ENCODE measurements at places on chromosomes 13 and 19. TPM values are rescaled to one million over a fixed set of nuclear protein-coding genes. Genes with fewer than 3 reads are reported as not detected.

Gene FFAR2
- total RNA-seq, result 0.97 TPM

- no peak for DNase-seq
Observed at GRCh38 chr13:34003656-34004055, 185.7 kb downstream of the RFC3 start.

Gene PRR36
- total RNA-seq, result 0.13 TPM

Gene KIR2DL1
- not detected for total RNA-seq

- DNase-seq, result no peak
Observed at GRCh38 chr19:48348045-48348444, 15.7 kb downstream of the TMEM143 start.

DNA sequence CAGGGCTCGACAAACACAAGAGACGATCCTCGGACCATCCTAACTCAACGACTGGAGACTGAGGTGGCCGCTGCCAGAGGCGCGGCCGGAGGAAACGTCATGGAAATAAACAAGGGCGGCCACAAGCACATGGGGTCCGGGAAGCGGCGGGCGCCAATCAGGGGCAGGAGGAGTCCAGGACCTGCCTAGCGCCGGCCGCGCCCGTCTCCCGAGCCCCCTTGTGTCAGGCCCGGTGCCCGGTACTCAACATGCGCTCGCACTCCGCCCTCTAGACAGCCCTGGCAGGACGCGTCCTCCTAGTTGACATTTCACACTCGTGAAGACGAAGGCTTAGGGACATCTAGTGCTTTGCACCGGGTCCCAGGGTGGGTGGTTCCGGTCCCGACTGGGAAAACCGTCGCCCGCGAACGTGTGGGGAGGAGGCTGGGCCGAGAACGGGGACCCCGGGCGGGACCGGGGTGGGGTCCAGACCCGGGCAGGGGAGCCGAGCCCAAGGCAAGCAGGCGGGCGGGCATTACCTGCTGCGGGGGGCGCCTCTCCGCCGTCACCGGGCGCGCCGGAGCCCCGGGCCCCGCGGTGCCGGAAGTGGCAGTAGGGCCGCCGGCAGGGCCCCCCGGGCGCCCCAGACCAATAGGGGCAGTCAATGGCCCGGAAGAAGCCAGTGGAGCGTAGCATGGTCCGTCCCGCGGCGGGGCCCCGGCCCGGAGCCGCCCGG, 442 bp downstream of the REXO1 start:
- DNase-seq, result no peak

DNA sequence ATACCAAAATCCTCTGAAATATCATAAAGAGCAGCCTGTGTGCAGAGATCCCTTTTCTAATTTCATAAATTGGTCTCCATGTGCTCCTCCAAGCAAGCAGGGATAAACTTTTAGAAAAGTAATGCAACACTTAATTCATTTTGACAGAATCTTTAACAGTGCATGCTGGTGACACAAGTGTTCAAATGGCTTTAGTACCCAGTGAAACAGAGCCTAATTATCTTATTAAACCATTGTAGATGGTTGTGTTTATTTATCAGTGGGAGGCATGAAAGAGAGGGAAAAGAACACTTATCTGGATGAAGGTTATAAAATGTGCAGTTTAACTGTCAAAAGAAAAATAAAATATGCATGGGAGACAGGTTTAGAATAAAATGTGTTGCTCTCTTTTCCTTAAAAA, 945.0 kb upstream of the PCDH20 start:
- DNase-seq, result no peak

GRCh38 chr13:107835339-107836018, 379.9 kb downstream of the LIG4 start:
- DNase-seq, result no peak

Gene ZNF549
- 3.6 TPM for total RNA-seq

GRCh38 chr13:58953638-58954037, 1210.1 kb downstream of the DIAPH3 start:
- DNase-seq, result no peak

- no peak for DNase-seq
Observed at GRCh38 chr19:50557009-50557613, 11.1 kb downstream of the LRRC4B start.

Gene GRAMD1A
- 38.3 TPM for total RNA-seq

DNA sequence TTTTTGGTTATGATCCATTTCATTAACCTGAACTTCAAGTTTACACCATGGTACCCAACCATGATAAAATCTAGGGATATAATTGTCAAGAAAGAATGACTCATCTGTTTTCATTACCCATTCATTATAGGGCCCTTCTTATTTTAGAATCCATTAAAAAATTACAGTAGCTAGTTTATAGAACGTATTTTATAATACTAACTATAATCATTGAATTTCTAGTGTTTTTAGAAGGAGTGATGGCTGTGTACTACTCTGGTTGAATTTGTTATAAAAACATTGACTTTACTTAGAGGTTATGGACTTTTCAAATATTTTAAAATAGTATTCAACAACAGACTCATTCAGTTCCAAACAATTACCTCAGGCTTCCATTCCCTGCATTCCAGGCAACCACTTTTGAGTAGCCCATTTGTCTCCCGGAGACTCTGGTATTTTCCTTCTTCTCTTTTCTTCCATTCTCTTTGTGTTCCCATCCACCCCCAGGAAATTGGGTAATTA, 71.9 kb upstream of the KLF12 start:
- no peak for DNase-seq

- no peak for DNase-seq
Observed at GRCh38 chr19:58229255-58229639, 533 bp downstream of the ZNF544 start.

- no peak for DNase-seq
Observed at GRCh38 chr13:21152251-21152899, 24.0 kb downstream of the SKA3 start.

GRCh38 chr13:79989217-79989661, 351.7 kb downstream of the SPRY2 start:
- no peak for DNase-seq

All from cardiac septum (tissue), 1 donor.